Endothelial cell (in vitro differentiated cells): ENCODE measurements at places on chromosomes 6 and 20. TPM values are rescaled to one million over a fixed set of nuclear protein-coding genes. Genes with fewer than 3 reads are reported as not detected.

DNA sequence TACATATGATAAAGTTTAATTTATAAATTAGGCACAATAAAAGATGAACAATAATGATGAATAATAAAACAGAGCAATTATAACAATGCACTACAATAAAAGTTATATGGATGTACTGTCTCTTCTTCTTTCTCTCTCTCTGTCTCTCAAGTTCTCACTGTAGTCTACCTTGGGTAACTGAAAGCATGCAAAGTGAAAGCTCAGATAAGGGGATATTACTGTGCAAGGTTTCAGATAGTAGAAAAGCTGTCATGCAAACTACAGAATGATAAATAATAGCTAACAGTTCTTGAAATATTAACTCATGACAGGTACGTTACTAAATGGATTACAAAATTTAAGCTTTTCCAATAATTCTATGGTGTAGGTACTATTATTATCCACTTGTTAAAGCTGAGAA, 311.9 kb upstream of the PRDM1 start:
- no peaks in the 10 kb centered on the region for H3K36me3 ChIP-seq
- peaks cover 1% of the 10 kb centered on the region for H3K27me3 ChIP-seq
- no peak for DNase-seq
- H3K4me1 ChIP-seq, result peaks cover 6% of the 10 kb centered on the region

DNA sequence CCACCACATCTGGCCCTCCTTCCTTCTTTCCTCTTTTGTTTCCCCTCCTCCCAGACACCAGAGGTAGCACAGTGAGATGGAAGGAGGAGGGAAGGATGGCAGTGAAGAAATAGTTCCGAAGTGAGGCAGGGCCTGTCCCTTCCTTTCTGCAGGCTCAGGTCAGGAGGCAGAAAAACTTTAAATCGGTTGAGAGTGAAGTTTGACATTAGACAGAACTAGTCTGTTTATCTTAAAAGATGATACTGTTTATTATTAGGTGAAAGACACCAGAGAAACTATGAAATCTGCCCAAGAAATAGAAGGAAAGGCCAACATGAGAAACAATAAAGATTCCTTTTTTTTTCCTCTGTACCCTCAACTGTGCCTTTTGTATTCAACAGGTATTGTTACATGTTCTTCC, 670.3 kb downstream of the UTRN start:
- no peak overlapping the region for H3K4me3 ChIP-seq
- no peaks in the 10 kb centered on the region for H3K4me1 ChIP-seq
- peaks cover 2% of the 10 kb centered on the region for H3K27me3 ChIP-seq
- no peak overlapping the region for H3K27ac ChIP-seq

Gene NINL
- 95.5 TPM for total RNA-seq

DNA sequence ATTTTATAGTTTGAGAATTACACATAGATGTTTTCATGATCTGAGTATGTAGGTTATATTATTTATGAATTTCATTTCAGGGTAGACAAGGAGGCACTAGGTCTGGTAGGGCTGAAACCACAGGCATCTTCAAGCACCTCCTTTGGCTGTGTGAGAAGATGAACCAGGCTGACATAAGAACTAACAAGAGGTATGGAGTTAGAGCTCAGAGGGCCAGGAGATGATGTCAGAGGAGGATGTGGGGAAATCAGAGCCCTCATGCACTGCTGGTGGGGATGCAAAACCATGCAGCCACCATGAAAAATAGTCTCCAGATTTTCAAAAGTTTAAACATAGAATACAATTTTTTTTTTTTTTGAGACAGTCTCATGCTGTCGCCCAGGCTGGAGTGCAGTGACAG, 13.6 kb upstream of the RIPOR3 start:
- no peak overlapping the region for H3K27ac ChIP-seq
- no peaks in the 10 kb centered on the region for H3K36me3 ChIP-seq
- peaks cover 3% of the 10 kb centered on the region for H3K27me3 ChIP-seq
- no peak for DNase-seq
- H3K4me3 ChIP-seq, result no peak overlapping the region

- H3K4me3 ChIP-seq, result no peak overlapping the region
- H3K4me1 ChIP-seq, result peaks cover 29% of the 10 kb centered on the region
- no peak for DNase-seq
- no peaks in the 10 kb centered on the region for H3K27me3 ChIP-seq
- H3K27ac ChIP-seq, result no peak overlapping the region
- peaks cover 8% of the 10 kb centered on the region for H3K36me3 ChIP-seq
Measured at GRCh38 chr6:34819571-34820480, 27.9 kb downstream of the BLTP3A start.

DNA sequence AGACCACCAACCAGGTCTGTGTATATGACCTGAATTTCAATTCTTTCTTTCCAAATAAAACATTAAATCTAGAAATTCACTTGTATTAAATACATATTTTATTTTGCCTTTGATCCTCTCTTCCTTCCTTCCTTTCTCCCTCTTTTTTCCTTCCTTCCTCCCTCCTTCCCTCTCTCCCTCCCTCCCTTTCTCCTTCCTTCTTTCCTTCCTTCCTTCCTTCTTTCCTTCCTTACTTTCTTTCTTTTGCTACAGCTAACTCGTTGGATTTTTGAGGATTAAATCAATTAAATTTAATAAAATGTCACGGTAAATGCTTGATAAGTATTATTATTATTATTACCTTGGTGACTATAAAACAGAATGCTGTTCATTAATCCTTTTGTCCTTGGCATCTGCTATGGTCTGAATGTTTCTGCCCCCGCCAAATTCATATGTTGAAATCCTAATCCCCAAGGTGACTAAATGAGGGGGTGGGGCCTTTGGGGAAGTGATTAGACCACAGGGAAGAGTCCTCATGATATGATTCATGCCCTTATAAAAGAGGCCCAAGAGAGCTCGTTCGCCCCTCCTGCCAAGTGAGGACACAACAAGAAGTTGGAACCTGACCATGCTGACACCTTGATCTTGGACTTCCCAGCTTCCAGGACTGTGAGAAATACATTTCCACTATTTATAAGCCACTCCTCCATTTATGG, 67.6 kb upstream of the BTBD3 start:
- H3K4me1 ChIP-seq, result no peaks in the 10 kb centered on the region
- DNase-seq, result no peak
- H3K27ac ChIP-seq, result no peak overlapping the region
- H3K36me3 ChIP-seq, result no peaks in the 10 kb centered on the region
- H3K4me3 ChIP-seq, result no peak overlapping the region
- no peaks in the 10 kb centered on the region for H3K27me3 ChIP-seq

- peak; percentile 39 for DNase-seq
- H3K27me3 ChIP-seq, result peaks cover 7% of the 10 kb centered on the region
- H3K4me3 ChIP-seq, result peak overlapping the region; percentile 59
- peak overlapping the region; percentile 36 for H3K27ac ChIP-seq
- no peaks in the 10 kb centered on the region for H3K36me3 ChIP-seq
Measured at GRCh38 chr6:110039981-110040383, 61.9 kb downstream of the GPR6 start.

Gene C20orf96
- total RNA-seq, result 27.5 TPM

- H3K27me3 ChIP-seq, result peaks cover 1% of the 10 kb centered on the region
- peaks cover 38% of the 10 kb centered on the region for H3K36me3 ChIP-seq
- peaks cover 13% of the 10 kb centered on the region for H3K4me1 ChIP-seq
Measured at GRCh38 chr6:37477191-37477590, 22.5 kb downstream of the CCDC167 start.

Gene HAO1
- not detected for total RNA-seq

DNA sequence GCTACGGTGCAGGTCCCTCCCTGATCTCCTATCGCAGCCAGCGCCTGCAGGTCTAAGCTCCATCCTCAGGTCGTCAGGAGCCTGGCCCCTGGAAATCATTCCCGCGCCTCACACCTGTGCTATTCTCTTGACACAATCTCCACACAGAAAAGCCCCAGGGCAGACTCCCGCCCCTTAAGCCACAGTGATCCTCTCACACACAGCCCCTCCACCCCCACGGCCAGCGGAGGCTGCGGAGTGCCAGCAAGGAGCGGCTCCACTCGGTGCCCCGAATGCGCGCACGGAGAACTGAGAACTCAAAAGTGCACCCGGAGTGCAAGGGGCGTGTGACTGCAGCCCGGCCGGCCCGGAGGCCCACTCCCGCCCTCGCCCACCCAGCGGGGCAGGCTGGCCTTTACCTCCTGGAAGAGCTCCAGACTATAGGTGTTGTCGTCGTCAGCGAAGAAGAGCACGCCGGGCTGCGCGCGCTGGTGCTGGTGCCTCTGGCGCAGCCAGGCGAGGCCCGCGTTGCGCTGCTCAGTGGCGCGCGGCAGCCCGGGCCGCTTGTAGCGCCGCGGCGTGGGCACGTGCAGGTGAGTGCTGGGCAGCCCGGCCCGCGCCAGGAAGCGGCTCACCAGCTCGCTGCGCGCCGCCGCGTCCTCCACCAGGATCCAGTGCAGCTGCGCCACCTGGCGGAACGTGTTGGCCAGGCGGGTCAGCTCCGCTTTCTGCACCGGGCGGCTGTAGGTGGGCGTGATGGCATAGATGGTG, 1.2 kb downstream of the B3GAT2 start:
- H3K27ac ChIP-seq, result no peak overlapping the region
- H3K27me3 ChIP-seq, result peaks cover 22% of the 10 kb centered on the region
- H3K4me1 ChIP-seq, result peaks cover 2% of the 10 kb centered on the region
- no peaks in the 10 kb centered on the region for H3K36me3 ChIP-seq
- DNase-seq, result peak; percentile 96
- H3K4me3 ChIP-seq, result peak overlapping the region; percentile 81

Gene TNFRSF6B
- total RNA-seq, result not detected
